ENCODE measurements at places on chromosomes 4 and X.

GRCh38 chr4:153062652-153063168 lies 126.6 kb downstream of the FHDC1 start:
- H3K4me3 ChIP-seq, result no peak overlapping the region
- H3K27ac ChIP-seq, result no peak overlapping the region
- H3K27me3 ChIP-seq, result no peaks in the 10 kb centered on the region

- H3K36me3 ChIP-seq, result no peaks in the 10 kb centered on the region
- no peak overlapping the region for H3K4me3 ChIP-seq
- no peak overlapping the region for H3K27ac ChIP-seq
- no peaks in the 10 kb centered on the region for H3K27me3 ChIP-seq
Measured at GRCh38 chrX:99914635-99915034, 495.4 kb downstream of the PCDH19 start.

DNA sequence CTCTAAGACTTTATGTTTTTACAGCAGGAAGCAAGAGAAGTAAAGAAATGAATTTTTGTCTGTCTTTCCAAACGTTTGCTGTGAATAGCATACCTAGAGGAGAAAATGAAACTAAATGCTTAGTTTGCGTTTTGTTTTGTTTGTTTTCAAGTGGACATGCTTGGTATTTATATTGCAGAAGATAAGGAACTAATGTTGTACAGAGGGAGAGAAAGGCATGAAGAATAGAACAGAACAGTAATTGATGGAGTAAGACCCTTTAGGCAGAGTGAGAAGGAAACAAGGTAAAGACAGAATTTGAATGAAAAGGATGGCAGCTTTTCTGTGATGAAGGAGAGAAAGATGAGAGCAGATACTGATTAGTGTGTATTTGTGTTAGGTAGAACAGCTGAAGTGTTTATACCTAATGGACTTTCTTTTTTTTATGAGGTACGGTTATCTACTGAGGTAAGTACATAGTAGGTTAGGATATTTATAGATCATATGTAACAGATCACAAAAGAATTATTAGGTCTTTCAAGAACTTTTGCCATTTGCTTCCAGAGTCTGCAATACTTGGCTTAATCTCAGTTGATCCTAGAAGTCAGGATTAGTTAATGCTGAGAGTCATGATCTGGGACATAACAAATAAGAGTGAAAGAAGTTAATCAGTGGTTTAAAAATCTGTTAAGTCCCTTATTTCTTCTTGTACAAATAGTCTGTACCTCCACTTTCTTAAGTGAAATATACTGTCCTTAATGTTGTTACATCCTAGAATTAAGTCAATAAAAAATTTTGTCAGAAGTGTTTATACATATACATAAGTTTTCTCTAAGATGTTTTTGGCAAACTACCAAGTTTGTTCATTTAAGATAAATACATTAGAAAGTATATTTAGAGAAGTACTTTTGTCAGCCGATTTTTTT lies 36.8 kb downstream of the FABP2 start:
- no peak overlapping the region for H3K4me3 ChIP-seq
- no peaks in the 10 kb centered on the region for H3K36me3 ChIP-seq
- DNase-seq, result no peak
- H3K27me3 ChIP-seq, result no peaks in the 10 kb centered on the region

GRCh38 chr4:151417766-151418376 lies 8.9 kb downstream of the FHIP1A start:
- no peaks in the 10 kb centered on the region for H3K36me3 ChIP-seq
- no peak overlapping the region for H3K27ac ChIP-seq
- DNase-seq, result no peak
- H3K27me3 ChIP-seq, result no peaks in the 10 kb centered on the region

Measured in CD4-positive, alpha-beta T cell (primary cell).